Stimulated activated CD4-positive, alpha-beta T cell treated with anti-CD3 and anti-CD28 coated beads, Interleukin-1b, Interleukin-23, amount 100 ng/mL, for 1 hour (primary cell): ENCODE measurements at places on chromosomes 6 and 20.

GRCh38 chr6:145009711-145010110, 724.6 kb downstream of the UTRN start:
- DNase-seq: no peak

DNA sequence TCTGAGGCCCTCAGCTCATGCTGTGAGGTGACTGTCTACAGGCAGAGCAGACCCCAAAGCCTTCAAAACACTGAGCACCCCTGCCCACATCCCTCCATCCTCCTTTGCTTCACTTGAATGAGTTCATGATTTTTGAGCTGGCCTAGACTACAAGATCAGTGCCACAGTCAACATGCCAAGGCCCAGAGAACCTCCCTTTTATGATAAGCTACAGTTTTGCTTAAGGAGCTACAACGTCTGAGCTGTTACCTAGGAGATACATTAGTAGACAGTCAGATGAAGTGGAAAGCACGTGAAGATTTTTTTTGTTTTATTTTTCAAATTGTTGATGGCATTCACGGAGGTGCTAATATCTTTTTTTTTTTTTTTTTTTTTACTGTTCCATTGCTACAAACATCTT, 139.0 kb downstream of the SOBP start:
- DNase-seq: no peak

DNA sequence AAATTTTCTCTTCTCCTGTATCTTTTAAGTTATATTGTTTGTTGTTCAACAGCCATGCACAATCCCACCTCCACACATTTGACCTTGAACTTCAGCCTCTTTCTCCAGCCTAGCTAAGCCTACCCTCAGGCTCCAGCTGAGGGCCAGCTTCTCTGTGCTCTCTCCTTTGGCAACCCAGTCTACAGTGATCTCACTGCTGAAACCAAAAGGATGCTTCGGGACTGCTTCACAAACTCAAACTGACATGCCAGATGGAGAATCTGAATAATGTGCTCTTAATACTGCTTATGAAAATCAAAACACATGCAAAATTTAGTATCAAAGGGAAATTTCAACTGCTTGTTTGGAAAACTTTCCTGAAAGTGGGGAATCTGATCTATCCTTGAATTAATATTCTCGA, 16.1 kb upstream of the RIN2 start:
- DNase-seq: no peak

- no peak for DNase-seq
Observed at GRCh38 chr6:24856901-24857670, 58.4 kb upstream of the ARMH2 start.

DNA sequence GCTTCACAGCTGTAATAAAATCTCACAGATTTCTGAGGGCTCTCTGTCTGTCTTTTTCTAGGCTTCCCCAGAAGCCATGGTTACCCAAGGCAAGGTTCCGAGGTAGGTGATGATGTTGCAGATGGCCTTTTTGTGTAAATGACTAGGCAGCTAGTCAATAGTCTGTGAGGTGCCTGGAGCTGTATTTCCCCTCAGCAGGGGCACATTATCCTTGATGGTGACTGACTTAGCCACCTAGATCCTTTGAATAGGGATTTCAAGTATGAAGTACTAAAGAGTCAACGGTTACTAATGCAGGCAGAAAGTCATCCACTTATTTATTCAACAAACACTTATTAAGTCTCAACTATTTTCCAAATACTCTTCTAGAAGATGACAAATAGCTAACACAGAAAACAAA, 49.3 kb upstream of the L3MBTL3 start:
- no peak for DNase-seq

DNA sequence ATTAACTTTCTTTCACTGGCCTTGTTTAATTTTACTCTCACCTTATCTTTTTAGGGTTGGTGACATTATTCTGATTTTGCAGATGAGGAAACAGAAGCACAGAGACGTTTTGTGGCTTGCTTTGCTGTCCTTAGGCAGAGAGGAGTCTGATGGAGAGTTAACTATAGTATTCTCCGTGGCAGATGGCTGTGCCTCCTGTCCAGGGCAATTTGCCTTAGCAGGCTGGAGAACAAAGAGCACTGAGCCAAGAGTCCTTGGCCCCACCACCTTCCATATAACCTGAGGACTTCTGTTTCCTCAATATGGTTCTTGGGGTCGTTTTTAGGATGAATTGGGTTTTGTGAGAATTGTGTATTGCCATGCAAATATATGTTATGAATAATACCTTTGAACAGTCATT, 71.4 kb upstream of the BACH2 start:
- no peak for DNase-seq

DNA sequence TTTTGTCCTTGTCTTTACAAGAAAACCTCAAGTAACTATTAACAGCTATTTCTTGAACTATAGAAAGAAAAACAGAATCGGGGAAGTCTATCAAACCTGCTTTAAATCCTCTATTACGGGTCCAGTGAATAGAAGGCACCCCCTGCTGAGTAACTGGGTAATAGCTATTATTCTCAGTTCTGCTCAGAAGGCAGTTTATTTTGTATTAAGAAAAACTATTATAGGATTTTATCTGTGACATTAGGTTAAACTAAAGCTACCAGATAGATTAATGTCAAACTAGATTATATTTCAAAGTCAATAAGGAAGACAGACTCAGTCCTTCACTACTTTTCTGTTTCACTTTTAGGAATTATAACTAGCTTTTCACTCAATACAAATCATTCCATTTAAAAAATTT, 93.7 kb downstream of the DST start:
- DNase-seq: no peak

DNA sequence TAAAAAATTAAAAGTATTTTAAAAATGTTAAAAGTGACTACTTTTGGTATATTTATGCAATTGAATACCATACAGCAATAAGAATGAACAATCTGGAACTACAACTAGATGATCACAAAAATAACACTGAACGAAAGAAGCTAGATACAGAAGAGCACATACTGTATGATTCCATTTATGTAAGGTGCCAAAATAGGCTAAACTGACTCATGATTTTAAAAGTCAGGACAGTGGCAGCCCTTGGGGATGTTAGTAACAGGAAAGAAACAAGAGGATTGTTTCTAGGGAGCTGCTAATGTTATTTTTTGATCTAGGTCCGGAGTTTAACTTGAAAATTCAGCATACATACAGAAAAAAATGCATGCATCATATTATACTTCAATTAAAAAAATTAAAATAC, 42.3 kb downstream of the KIF13A start:
- no peak for DNase-seq

- DNase-seq: no peak
Observed at GRCh38 chr20:17936761-17937732, 31.5 kb downstream of the SNX5 start.

GRCh38 chr20:1363522-1363921, 29.3 kb downstream of the FKBP1A start:
- DNase-seq: no peak

GRCh38 chr6:156396068-156396771, 381.0 kb upstream of the ARID1B start:
- no peak for DNase-seq

DNA sequence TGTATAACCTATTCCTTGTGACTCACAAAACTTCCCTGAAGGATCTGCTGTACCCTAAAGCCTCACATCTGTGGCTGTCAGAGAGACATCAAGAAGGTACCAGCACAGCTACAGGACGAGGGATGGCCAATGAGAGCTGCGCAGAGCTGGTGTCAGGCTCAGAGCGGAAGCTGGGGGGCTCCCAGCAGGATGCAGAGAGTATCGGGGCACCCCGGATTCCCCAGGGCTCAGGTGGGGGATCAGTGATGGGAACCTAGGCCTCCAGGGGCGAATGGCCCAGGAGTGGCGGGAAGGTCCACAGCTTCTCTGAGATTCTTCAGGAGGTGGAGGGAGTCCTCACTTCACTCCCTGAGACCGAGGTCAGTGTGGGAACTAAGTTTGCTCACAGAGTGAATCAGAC, 30.9 kb upstream of the SMOC2 start:
- no peak for DNase-seq

GRCh38 chr6:104653781-104654180, 205.9 kb downstream of the HACE1 start:
- no peak for DNase-seq

DNA sequence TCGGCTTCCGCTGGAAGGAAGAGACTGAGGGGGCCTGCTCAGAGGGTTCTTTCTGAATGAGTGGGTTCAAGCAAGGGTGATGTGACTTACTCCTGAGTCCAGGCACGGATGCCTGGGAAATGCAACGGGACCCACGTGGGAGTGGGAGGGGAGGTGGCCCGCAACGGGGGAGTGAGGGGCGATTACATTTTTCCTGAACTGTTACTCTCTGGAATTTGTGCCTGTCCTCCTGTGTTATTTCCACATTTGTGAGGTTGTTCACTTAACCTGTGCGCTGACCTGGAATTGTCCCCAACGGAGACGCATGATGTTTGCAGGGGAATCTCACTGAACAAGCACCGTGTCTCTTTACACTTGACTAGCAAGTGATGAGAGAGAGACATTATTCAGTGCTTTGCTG, 209.4 kb downstream of the CDH4 start:
- DNase-seq: no peak

- DNase-seq: no peak
Observed at GRCh38 chr6:3329393-3330051, 70.8 kb downstream of the PSMG4 start.

DNA sequence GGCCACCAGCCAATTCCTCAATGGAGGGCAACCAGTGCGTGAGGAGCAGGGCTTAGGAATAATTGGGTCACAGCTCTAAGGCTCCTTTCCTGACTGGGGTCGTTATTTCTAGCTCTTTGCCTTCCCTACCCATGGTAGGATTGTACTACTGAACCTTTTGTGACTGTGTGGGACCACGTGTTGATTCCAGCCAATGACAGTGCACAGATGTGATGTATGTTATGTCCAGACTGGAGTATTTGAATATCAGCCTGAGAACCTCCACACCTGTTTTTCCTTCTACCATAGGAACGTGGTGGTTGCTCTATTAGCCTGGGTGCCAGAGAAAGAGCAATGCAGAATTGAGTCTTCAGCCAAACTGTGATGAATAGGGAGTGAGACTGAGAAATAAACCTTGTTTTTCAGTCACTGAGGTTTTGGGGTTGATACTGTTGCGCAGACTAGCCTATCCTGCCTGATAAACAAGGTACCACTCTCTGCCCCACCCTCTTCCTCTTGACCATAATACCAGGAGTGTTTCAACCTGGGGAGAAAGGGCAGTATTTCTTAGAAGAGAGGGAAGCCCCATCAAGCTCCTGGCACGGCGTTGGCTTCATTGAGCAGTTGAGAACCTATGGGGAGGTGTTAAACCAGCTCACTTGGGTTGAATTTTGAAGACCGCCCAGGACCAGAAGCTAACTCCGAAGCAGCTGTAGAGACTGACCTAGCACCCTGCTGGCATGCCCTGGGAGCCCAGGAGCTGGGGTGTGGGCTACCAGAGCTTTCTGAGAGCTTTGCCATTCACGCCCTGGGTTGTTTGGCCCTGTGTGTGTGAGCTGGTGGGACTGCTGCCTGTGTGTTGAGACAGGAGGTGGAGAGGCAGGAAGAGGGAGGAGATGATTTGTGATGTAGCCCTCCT, 105.5 kb upstream of the BACH2 start:
- no peak for DNase-seq

GRCh38 chr6:155155787-155156447, 107.9 kb upstream of the CLDN20 start:
- no peak for DNase-seq

DNA sequence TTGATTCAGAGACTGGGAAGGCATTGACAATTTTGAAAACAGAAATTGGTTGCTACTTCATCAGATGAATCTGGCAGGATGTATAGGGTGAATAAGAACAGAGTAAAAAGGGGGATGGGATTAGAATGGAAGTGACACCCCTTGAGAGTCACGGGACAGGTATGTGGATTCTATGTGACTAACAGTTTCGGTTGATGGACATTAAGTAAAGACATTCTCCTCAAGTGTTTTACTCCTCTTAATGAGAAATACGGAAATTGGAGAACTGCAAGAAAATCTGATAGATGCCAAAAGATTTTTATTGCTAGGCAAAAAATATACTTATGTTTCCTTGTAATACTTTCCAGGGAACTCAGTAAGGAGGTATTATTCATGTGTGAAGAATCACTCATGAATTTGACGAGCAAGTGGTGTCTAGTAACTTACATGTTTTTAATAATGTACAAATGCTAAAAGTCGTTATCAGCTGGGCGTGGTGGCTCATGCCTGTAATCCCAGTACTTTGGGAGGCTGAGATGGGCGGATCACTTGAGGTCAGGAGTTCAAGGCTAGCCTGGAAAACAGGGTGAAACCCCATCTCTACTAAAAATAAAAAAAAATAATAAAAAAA, 135.8 kb downstream of the KIF16B start:
- no peak for DNase-seq

GRCh38 chr6:140979642-140980091, 1153.1 kb upstream of the GJE1 start:
- DNase-seq: no peak

DNA sequence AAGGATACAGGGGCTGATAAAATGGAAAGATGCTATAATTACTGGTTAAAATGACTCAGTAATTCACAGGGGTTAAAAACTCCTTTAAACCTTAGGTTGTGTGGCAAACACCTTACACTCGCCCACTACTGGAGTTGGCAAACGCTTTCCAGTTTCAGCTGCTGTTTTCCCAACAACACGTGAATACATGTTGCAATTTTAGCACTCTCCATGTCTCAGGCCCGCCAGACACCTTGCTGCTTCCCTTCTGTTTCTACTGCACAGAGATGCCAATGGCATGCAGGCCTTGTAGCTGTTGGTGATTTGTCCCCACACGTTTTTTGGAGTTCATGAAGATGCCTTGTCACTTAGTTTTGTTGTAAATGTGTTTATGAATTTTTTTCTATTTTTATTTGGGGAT, 5.3 kb upstream of the TTPAL start:
- no peak for DNase-seq

DNA sequence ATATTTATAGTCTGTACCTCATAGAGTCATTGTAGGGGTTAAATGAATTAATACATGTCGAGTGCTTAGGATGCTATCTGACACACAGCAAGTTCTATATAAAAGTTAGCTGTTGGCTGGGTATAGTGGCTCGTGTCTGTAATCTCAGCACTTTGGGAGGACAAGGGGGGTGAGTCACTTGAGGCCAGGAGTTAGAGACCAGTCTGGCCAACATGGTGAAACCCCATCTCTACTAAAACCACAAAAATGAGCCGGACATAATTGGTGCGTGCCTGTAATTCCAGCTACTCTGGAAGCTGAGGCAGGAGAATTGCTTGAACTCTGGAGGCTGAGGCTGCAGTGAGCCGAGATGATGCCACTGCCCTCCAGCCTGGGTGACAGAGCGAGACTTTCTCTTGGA, 222.9 kb downstream of the UBE3D start:
- no peak for DNase-seq

DNA sequence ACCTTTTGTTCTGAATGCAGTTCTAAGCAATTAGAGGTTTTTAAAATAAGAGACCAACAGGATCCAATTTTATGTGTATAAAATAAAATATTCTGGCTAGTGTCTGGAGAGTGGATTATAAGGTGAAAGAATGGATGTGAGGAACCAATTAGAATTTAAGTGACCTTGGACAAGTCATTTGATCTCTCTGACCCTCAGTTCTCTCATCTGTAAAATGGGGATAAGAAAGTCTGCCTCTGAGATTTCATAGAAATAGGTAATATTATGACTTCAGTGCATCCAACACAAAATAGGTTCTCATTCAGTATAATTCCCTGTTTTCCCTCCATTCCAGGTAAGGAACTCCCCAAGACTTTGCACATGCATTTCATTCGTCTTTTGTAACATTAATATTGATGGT, 18.9 kb downstream of the CASS4 start:
- DNase-seq: no peak

GRCh38 chr6:40778196-40778595, 191.0 kb upstream of the LRFN2 start:
- DNase-seq: no peak

- no peak for DNase-seq
Observed at GRCh38 chr20:25030649-25031207, 27.2 kb downstream of the ACSS1 start.

- no peak for DNase-seq
Observed at GRCh38 chr20:63228806-63229205, 6.9 kb upstream of the BIRC7 start.
